Left hindlimb (tissue), 1 donor: ENCODE measurements at places on chromosomes 16 and 17.
A peak's percentile ranks its signal among the peaks of the same experiment; 100 is the strongest.

GRCh38 chr17:77308861-77309726, 168.3 kb downstream of the SEC14L1 start:
- peak; percentile 78 for DNase-seq

- DNase-seq = no peak
Measured at GRCh38 chr16:86929057-86929871, 350.9 kb downstream of the FOXL1 start.

- DNase-seq = peak; percentile 50
Measured at GRCh38 chr16:62021161-62021581, 15.1 kb downstream of the CDH8 start.

GRCh38 chr17:5561736-5562571, 22.4 kb downstream of the NLRP1 start:
- DNase-seq = no peak

GRCh38 chr16:30010844-30011713, at the start of gene DOC2A:
TSS of gene DOC2A (minus strand) at chr16:30011027. CDS start at chr16:30010222, 805 bp downstream.
- no peak for DNase-seq

DNA sequence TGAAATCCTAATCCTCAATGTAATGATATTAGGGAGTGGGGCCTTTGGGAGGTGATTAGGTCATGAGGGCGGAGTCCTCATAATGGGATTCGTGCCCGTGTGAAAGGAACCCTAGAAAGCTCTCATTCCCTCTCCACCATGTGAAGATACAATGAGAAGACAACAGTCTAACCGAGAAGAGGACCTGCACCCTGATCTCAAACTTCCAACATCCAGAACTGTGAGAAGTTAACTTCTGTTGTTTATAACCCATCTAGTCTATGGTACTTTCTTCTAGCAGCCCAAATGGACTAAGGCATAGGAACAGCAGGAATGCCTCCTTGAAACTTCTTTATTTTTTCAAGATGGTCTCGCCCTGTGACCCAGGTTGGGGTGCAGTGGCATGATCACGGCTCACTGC, 24.7 kb downstream of the WSB1 start:
- DNase-seq = no peak

DNA sequence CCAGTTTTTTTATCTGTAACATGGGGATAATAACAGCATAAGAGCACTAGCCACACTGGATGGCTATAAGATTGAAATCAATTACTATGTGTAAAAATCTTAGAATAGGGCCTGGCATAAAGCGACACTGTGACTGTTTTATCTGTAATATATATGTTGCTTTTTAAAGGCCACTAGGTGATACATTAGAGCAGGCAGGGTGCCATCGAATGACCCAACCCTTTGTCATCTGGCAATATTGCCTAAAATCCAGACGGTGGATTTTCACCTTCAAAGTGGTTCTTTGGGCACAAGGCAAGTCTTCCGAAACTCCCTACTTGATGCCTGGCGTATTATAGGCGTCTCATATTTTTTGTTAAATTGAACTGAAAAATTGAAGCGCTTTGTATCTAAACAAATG, 69.1 kb downstream of the PRKCA start:
- DNase-seq = no peak

GRCh38 chr16:2858245-2859025, 465 bp upstream of the PRSS22 start:
- DNase-seq = no peak

- no peak for DNase-seq
Measured at GRCh38 chr17:50051082-50051576, 4.8 kb upstream of the ITGA3 start.

GRCh38 chr16:80459331-80459777, 81.4 kb upstream of the DYNLRB2 start:
- DNase-seq = peak; percentile 82

GRCh38 chr17:79529661-79530081, 81.2 kb downstream of the RBFOX3 start:
- no peak for DNase-seq

DNA sequence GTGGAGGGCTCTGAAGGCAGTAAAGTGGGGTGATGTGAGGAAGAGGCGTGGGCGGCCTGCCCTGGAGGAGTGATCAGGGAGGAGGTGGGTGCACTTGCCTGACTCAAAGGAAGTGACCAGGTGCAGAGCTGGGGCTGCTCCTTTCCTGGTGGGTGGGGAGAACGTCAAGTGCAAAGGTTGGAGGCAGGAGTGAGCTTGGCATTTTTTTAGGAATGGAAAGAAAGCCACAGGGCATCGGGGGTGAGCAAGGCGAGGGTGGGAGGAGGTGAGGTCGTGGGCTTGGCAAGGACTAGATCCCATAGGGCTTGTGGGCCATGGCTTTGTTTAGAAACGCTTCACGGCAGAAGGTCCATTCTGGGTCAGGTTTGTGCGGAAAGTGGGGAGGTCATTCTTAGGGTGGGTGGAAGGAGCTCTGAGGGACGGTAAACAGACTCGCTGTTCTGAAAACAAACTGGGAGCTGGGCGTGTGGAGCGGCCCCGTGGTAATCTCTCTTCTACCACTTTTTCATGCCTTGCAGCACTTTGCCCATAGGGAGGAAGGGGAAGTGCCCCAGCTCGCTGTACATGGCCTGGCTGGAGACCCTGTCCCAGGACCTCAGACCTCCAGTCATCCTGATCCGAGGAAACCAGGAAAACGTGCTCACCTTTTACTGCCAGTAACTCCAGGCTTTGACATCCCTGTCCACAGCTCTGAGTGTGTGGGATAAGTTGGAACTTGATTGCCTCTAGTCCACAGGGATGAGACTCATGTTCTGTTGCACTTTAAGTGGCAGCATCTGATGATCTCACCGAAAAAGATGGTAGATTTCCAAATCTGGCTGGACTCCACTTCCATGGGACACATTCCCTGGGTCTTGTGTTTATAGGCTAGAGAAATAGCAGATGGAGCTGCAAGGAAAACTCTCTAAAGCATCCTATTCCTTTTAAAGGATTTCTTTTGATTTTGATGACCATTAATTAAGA, 18.9 kb upstream of the HERPUD1 start:
- no peak for DNase-seq

- DNase-seq = no peak
Measured at GRCh38 chr17:77769762-77770161, 188.7 kb upstream of the TNRC6C start.

GRCh38 chr17:74280093-74280513, 6.1 kb downstream of the DNAI2 start:
- DNase-seq = no peak

GRCh38 chr16:86763819-86764218, 185.5 kb downstream of the FOXL1 start:
- DNase-seq = no peak

GRCh38 chr16:8819411-8820034, 21.9 kb downstream of the PMM2 start:
- no peak for DNase-seq

GRCh38 chr17:55448681-55449080, 27.0 kb upstream of the MMD start:
- no peak for DNase-seq

DNA sequence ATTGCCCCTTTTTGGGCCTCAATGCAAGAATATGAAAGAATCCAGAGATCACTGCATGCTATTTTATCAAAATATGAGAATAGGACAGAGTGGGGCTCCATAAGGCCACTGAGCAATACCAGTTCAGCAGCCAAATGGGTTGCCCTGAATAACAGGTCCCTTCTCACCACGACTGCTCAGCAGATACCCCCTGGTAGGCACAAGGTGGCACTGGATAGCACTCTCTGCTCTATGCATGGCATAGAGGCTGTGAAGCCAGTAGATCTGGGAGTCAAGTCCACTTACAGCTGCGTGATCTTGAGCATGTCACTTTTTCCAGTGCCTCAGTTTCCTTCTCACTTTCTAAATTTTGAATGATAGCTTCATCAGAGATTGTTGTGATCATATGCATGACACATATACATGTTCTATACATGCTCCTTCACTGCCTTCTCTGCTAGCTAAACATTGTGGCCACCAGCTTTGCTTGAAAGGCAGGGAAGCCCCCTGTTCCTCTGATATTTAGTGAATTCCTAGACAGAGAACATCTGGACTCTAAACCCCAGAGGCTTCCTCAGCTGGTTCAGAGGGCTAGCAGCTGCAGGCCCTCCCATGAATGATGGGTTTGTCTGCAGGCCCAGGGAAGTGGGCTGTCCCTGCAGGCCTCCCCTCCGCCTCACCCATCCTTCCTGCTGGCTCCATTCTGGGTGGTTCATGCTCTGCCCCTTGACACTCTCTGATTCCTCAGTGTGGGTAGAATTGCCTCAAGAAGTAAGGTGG, 84.9 kb upstream of the ASIC2 start:
- no peak for DNase-seq

DNA sequence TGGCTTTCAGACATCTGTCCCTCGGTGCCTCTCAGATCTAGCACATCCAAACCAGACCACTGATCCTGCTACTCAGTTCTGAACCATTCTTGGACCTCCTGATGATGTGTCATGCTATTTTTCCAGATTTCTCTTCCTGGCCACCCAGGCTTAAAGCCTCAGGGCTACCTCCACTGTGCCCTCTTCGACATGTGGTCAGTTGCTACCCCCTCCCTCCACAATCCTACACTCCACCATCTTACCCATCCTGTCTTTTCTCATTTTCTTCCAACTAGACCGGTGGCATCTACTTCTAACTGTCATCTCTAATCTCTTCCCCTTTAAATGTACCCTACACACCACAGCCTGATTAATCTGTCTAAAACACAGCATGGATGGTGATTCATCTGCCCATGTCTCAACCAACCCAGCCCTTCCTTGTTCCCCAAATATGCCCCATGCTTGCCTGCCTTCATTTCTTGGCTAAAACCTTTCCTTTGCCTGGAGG, 478.6 kb downstream of the SLC39A11 start:
- no peak for DNase-seq

DNA sequence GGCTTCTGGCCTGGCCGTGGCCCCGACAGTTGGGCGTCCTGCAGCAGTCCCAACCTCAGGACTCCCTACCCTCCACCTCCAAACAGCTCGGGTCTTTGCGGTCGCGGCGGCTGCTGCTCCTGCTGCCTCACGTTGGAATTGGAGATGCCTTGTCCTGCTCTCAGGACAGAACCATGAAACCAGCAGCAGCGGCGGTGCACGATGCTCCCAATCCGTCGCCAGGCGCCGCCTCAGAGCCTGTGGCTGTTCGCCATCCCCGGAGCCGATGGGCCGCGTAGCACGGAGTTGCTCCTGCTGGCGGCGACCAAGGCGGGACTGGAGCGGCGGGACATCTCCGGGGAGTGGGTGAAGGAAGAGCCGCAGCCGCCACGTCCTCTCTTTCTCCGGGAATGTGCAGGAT, 1965.9 kb downstream of the TP53TG3F start:
- DNase-seq = no peak

GRCh38 chr17:6366221-6366666, 68.7 kb downstream of the AIPL1 start:
- DNase-seq = no peak

DNA sequence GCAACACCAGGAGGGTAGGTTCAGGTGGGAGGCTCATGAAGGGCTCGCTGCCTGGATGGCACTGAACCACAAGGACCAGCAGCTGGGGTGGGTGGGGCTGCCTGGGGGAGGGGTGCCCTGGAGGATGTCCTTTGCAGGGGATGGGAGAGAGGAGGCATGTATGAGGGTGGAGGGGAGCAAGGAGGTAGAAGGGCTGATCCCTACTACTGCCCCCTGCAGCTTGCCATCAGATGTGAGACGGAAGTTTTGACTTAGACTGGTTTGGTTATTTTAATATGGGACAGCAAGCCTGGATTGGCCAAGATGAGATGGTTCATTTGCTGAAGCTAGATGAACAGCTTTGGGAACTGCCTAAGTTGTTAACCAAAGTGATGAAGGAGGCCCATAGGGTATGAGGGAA, 115.9 kb downstream of the SEC14L1 start:
- DNase-seq = no peak

GRCh38 chr16:25895380-25895779, 203.6 kb downstream of the HS3ST4 start:
- no peak for DNase-seq

DNA sequence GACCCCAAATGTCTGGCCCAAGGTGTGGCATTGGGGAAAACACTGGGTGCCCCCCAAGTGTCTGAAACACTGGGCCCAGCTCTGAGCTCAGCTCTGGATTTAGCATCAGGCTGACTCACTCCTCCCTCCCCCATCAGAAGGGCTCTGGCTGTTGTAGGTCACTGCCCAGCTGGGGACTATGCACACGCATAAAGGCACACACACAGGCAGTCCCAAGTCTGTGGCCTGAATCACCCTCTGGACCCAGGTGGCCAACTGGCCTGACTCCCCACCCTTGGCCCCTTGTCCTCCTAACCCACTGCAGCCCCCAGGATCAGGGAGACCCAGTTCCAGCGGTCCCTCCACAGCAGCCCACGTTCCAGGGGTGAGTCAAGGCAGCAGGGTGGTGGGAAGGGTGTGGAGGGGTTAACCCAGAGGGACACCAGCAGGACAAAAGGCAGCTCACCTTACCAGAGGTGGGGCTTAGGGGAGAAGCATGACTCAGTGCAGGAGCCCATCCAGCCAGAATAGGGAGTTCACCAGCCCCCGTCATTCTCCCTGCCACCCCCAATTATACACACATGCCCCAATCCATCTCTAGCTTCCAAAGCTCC, 47.0 kb downstream of the MYO18A start:
- peak; percentile 36 for DNase-seq

GRCh38 chr17:59538195-59538909, 27.1 kb upstream of the DHX40 start:
- no peak for DNase-seq

DNA sequence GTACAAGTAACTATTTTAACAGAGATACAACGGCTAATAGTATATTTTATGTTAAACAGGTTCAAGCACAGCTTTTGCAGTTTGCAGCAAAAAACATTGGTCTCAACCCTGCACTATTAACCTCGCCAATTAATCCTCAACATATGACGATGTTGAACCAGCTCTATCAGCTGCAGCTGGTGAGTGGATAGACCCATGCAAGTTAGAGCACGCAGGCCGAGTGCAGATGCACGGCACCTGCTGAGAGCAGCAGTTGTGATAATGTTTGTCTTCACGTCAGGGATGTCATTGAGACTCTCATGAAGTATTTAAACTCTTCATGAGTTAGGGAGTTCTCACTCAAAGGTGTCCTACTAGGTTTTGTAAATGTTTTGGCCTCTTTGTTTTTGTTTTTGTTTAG, 45.6 kb downstream of the TMC6 start:
- DNase-seq = no peak

DNA sequence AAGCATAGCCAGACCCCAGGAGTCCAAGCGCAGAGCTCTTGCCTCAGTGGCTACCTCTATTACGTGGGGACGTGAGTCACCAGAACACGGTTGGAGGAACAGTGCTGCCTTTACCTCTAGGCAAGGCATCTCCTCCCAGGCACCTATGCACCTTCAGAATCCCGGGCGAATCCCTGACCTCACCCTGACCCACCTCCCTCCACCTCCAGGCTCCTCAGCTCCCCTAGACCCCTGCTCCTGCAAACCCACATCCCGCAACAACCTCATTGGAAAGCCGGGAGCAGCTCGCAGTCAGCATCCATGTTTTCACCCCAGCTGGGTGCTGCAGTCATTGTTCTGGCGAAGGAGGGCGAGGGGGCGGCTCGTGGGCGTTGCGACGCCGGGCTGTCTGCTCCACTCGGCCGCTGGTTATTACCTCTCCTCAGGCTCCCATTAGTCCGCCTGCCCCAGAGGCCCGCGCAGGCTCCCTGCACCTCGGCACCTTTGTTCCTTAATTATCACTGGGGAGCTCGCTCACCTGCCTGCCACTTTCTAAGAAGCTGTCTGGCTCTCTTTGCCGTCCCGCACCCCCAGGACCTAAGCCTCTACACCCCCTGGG, 24.6 kb upstream of the DLX4 start:
- DNase-seq = no peak

GRCh38 chr16:74601126-74601871, 5.6 kb downstream of the GLG1 start:
- DNase-seq = no peak
